Hematopoietic multipotent progenitor cell (in vitro differentiated cells): ENCODE measurements at places on chromosomes 6 and 20.
A peak's percentile ranks its signal among the peaks of the same experiment; 100 is the strongest.

DNA sequence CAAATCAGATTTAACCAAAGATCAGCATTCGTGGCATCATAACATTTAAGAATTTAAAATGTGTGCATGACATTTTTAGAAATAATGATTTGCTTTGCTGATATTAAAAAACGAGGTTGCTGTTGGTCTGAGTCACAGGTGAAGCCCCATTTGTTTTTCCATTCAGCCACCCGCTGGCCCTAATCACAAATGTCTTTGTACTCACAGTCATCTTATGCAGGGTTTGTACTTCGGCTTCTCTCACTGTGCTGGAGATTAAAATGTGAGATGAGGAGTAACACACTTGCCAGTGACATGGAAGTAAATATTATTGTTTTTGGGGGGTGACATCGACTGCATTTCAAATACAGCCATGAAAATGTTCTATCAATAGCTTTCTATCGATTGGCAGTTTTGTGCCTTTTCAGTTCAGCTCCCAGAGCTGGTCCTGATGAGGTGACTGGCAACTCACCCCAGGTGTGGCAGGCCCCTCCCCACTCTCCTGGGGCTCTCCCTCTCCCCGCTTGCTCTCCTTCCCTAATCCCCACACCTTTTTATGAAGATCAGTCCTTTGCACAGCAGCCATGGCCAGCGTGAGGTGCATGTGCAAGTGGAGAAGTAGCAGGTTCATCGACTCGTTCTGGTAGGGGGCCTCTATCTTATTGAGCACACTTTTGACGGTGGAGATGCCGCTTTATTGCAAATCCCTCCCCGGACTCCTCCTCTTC is 58.8 kb upstream of the FUCA2 start:
- DNase-seq = no peak

GRCh38 chr6:39347206-39347605 is 24.7 kb upstream of the KCNK16 start:
- DNase-seq = no peak

- no peak for DNase-seq
Measured at GRCh38 chr20:41467690-41468089, 101.1 kb upstream of the EMILIN3 start.

DNA sequence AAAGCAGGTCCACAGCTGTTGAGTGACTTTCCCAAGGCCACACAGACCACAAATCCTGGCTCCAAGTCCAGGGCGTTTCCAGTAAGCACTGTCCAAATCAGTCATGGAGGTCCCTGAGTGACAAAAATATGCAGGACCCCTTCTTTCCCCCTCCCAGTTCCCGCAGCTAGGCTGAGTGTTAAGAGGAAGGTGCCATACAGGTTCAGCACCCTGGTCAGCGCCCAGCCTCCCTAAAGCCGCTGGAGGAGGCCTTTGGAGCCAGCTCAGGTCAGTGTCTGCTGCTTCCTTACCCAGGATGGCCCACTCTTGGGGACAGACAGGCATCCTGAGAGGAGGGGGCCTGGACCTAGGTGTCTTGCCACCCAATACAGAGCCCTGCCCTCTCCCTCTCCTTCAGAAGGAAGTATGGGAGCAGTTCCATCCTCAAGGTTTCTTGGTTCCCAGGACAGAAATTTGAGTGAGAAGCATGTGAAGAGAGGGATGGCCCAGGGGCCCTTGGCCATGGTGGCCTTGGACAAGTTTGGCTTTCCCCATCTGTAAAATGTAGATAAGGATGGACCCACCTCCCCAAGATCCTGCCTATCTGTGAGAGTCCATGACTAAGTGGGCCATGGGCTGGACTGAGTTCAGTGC is 13.2 kb downstream of the TMEM74B start:
- no peak for DNase-seq

DNA sequence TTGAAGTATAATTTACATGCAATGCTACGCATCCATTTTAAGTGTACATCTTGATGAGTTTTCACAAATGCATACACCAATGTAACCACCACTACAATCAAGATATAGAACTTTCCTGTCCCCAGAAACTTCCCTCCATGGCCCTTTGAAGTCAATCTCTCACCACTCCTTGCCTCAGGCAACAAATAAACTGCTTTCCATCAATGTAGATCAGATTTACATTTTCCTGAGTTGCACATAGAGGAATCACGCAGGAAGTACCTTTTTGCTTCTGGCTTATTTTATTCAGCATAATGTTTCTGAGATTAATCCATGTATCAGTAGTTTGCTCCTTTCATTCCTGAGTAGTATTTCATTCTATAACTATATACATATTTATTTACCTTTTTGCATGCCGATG is 59.6 kb upstream of the NNAT start:
- no peak for DNase-seq

GRCh38 chr6:159608961-159609651 is 83.9 kb downstream of the SOD2 start:
- DNase-seq = peak; percentile 24

DNA sequence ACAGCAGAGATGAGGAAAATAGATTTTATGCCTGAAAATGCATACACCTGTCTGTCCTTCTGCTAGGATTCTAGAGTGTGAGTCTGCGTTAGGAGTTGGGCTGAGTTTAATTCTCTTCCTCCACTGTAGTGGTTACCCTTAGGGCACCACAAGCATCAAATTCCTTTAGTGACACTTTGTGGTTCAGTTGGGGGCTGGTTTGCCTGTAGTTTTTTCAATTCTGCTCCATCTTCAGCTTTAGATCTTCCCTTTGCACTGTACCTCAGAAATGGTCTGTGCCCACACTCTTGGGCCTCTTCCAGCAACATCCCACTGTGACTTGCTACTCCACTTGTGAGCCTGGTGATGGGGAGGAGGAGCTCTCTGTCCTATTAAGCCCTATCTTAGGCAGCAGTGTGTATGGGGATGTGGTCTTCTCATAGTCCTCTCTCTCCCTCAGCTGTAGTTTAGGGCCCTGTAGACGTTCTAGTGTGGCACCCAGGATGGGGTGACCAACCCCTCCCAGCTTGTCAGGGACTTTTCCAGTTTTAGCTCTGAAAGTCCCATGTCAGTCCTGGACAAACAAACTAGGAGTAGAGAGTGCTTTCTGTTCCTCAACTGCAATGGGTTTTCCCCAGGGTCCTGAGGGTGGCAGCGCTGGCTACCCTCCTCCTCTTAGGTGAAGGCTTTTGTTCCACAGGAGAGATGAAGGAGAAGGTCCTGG is 19.7 kb upstream of the OGFRL1 start:
- DNase-seq = peak; percentile 29

GRCh38 chr6:24990944-24991809 is 55.4 kb upstream of the RIPOR2 start:
- no peak for DNase-seq

DNA sequence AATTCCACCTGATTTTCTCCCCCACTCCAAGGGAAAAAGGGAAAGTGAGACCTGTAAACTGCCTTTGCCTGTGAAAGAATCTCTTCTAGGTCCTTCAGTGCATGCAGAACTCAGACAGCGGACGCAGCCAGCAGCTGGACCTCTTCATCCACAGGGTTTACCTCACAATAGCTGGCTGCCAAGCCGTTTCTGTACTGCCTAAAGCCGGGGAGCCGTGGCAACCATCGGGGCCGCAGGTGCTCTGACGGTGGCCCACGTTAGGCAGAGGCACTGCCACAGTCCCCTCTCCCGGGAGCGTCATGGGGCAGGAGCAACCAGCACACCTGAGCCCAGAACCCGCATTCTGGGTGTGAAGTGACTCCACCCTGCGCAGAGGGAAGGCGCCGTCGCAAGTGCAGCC is 206.1 kb downstream of the TTLL2 start:
- no peak for DNase-seq

DNA sequence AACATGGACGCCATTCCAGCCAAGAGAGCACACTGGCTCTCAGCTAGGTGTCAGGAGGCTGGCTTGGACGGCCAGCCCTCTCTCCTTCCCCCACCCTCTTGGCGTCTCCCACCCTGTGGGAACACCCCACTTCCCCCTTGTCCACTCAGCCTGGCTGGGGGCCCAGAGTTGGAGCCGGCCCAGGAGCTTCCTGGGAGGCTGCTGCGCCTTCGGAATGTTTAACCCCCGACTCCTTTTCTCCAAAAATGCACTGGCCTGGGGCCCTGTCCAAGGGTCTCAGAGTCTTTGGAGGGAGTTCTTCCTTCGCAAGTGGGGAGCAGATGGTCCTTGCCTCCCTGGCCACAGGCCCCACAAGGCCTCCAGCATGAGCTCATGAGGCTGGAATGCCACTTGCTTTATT is 4.1 kb downstream of the ADAM33 start:
- DNase-seq = no peak

DNA sequence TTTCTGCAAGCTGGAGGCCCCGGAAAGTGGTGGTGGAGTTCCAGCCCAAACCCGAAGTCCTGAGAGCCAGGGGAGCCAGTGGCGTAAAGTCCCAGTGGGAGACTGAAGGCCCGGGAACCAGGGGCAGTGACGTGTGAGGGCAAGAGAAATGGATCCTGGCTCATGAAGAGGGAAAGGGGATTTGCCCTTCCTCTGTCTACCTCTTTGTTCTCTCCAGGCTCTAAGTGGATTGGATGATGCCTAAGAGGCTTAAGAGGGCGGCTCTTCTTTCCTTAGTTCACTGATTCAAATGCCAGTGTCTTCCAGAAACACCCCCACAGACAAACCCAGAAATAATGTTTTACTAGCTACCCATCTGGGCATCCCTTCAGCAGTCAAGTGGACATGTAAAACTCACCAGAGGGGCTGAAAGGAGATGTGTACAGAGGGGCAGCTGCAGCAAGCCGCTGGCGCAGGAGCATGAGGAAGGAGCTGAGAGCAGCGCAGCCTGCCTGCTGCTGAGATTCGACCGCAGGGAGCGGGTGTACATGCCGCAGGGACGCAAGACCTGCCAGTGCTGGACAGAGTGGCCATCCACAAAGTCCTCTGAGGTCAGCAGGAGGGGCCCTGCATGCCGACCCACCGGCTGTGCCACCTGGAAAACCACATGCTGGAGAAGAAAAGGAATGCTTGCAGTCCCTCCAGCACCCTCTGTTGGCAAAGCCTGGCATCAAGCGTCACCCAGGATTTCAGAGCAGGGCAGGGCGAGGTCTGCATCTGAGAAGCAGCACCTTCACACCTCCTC is 29.5 kb downstream of the CDYL start:
- DNase-seq = no peak

- no peak for DNase-seq
Measured at GRCh38 chr20:63718996-63719395, 11.2 kb downstream of the ZGPAT start.

- DNase-seq = no peak
Measured at GRCh38 chr6:43037706-43038105, 15.9 kb downstream of the CUL7 start.

DNA sequence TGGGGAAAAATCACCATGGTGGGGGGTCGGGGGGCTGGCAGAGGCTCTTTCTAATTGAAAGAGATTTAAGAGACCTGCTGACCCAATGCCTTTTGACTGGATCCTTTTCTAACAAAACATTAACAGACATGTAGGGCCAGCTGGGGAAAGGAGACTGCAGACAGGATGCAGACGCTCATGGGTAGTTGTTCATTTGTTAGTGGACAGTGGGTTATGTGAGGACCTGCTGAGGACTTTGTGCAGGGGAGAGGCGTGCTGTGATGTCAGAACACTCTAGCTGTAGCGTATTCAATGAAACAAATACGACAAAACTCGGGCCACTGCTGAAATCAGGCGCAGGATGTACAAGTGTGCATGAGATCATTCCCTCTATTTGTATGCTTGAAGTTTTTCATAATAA is 1.2 kb downstream of the IP6K3 start:
- DNase-seq = no peak

- DNase-seq = peak; percentile 29
Measured at GRCh38 chr6:127516662-127517273, 2.4 kb downstream of the MTCL3 start.

DNA sequence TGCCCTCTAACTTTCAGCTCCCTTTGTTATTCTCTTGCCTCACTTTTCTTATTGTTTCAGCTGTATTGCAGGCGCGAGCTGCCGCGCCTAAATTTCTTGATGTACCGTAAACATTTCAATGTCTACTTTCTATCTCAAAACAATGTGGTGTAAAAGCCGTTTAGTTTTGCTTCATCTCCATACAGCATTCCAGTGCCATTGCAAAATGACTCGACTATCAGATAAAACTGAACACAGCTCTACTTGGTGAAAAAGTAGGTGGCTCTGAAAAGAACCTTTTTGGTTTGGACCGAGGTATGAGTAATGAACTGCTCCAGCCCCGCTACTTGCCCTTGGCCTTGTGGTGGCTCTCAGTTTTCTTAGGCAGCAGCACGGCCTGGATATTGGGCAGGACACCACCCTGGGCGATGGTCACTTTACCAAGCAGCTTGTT is 74.6 kb downstream of the OR2B2 start:
- DNase-seq = no peak

DNA sequence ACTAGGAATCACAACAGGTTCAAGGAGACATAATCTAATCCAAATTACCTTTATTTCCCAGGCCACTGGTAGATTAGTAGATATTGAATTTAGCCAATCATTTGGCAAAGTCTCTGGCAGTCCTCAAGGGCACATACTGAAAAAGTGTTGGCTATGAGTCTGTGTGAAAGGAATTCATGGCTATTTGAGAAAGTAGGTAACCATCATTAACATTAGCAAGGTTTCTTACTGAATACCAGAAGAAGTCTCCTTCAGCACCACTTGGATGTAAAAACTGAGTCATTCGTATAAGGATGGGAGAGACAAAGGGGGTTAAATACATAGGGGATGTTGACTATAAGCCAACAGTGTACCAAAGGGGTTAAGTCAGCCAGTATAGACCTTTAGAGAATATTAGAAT is 36.7 kb downstream of the AGPAT4 start:
- no peak for DNase-seq

DNA sequence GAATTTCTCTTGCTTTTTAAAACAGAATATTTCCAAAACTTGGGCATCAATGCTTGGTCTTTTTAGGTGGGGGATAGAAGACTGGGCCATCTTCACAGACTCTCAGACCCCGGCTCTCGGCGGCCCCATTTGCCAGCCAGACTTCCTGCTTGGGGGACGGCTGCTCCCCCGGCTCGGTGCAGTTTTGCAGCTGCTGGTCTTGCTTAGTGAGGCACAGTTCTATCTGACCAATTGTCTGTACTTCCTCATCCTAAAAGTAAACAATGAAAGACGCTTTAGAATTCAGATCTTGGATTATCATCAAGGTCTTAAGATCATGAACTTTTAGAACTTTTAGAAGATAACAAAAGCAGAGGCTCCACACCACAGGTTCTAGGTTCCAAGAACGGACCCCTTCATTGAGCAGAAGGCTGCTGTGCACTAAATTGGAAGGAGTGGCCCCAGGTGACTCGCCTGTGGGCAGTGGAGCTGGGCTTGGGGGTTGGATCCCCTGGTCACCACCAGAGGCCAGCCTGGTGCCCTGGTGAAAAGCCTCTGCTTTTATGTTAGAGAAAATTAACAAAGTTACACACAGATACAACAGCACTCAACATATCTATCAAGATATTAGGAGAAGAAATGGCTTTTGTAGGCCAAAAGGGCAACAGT is 26.7 kb downstream of the RNASET2 start:
- DNase-seq = peak; percentile 13

GRCh38 chr6:39143238-39143930 is 28.4 kb upstream of the SAYSD1 start:
- no peak for DNase-seq

GRCh38 chr20:60310560-60311349 is 352.5 kb downstream of the CDH26 start:
- no peak for DNase-seq

- DNase-seq = no peak
Measured at GRCh38 chr6:116059713-116060571, 749 bp downstream of the FRK start.

GRCh38 chr6:139647016-139647415 is 272.6 kb upstream of the CITED2 start:
- no peak for DNase-seq
